ENCODE measurements at places on chromosomes 4 and X.

- DNase-seq = no peak
Observed at GRCh38 chrX:131067846-131068745, 9.9 kb downstream of the ARHGAP36 start.

- DNase-seq = no peak
Observed at GRCh38 chr4:12123707-12124106, 695.0 kb upstream of the HS3ST1 start.

DNA sequence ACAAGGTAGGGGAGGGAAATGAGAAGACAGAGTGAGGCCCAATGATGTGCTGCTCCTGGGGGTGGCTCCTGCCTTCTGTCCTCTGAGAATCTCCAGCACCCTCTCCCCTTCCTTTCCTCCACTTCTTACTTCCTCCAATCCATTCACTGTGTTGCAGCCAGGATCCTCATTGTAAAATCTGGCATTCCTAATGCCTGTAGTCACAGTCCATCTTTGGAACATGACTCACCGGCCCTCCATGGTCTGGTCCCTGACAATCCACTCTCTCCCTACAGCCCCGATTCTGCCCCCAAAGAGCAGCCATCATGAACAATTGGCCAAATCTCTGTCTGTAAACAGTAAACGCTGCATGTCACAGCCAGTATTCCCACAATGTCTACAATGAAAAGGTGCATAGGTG lies 72.9 kb downstream of the CLNK start:
- no peak for DNase-seq

GRCh38 chr4:24405341-24405740 lies 179.0 kb downstream of the DHX15 start:
- no peak for DNase-seq

GRCh38 chr4:85979276-85979675 lies 380.6 kb downstream of the MAPK10 start:
- DNase-seq = no peak

DNA sequence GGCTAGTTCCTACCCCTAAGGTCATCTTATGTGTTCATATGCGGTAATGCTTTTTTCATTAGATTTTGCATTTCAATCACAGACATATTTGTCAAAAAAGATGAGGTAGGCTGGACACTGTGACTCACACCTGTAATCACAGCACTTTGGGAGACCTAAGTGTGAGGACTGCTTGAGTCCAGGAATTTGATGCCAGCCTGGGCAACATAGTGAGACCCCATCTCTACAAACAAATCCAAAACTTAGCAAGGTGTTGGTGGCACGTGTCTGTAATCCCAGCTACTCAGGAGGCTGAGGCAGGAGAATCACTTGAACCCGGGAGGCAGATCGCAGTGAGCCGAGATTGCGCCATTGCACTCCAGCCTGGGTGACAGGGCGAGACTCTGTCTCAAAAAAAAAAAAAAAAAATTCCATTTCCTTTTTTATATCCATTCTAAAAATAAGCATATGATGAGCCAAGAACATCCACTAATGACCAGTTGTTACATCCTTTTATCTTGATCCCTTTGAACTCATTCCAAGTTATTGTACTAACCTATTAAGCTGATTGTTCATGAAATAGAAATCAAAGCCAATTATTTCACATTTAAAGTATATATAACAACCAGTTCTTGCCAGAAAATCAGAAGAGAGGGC lies 23.4 kb downstream of the PGAM4 start:
- DNase-seq = no peak

DNA sequence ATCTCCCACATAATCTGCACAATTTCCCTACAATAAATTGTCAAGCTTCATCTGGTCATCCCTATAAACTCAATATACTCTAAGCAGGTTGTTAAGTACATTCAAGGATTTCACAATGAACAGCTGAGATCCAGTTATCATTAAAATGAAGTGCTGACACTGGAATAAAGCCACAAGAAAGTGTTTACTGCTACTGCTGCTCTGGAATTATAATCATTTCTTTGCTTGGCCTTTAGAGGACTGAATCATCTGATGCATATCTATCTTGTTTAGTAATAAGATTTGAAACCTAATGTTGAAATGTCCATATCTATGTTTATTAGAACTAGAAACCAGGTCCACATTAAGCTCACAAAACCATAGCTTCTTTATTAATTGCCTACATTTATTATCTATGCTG lies 338.6 kb upstream of the ZFP42 start:
- DNase-seq = no peak

DNA sequence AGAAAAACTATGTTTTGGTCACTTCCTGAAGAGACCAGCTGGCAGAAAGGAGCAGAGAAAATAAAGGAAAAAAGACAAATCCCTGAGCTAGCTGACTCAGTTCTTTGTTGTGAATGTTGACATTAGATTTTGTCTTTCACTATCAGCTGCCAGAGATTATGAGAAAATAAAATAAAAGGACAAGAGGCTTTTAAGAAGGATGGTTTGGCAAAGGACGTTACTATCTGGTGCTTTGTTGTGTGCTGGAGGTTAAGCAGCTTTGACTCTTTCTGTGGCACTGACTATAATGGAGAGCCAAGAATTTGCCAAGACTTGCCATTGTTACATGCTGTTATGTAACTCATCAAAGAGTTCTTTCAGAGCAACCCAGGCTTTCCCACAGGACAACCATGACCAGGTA lies 12.1 kb downstream of the ASB5 start:
- DNase-seq = no peak

DNA sequence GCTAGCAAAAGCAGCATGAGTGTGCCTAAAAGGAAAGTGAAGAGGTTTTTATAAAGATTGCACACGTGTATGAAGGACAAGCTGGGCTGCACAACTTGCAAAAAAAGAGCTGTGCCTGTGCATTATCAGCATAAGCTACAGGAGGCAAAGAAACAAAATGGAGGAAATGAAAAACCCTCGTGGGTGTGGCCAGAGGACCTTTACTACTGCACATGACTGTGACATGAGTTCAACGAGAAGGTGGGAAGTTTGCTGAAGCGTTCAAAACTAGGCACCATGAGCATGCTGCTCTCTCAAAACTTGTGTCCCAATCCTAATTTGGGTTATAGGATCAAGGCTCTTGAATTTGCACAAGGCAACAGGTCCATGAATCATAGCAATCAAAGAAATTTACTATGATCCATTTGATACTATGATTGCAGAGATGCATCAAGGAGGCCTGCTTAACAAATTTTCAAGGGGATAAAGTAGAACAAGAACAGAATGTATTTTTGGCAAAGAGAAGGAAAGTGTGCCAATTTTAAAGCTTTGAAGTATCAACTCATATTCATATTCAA lies 38.1 kb upstream of the CXorf38 start:
- no peak for DNase-seq

- DNase-seq = no peak
Observed at GRCh38 chr4:86512631-86513030, 81.5 kb upstream of the PTPN13 start.

GRCh38 chr4:61049018-61049417 lies 151.1 kb upstream of the ADGRL3 start:
- DNase-seq = no peak

GRCh38 chrX:80216086-80216485 lies 201.5 kb downstream of the TBX22 start:
- DNase-seq = no peak

GRCh38 chrX:38660395-38661102 lies 99.2 kb downstream of the TSPAN7 start:
- DNase-seq = no peak

- no peak for DNase-seq
Observed at GRCh38 chrX:91414713-91415112, 19.9 kb upstream of the PABPC5 start.

DNA sequence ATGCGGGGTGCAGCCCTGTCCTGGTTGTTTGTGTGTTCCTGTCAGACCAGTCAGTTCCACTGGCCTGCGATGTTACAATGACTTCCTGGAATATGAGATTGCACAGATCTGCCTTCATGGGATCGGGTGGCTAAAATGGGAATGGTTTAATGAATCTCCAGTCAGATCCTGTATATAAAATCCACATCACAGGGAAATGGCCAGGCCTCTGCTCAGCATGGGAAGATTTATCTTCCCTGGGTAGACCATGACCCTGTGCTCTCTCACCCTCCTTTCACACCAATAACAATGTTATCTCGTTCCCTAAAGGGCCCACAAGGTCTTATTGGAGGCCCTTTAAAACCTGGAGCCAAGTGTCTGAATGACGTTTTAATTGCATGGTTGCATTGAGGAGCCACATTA lies 307.4 kb downstream of the RAB28 start:
- DNase-seq = no peak

DNA sequence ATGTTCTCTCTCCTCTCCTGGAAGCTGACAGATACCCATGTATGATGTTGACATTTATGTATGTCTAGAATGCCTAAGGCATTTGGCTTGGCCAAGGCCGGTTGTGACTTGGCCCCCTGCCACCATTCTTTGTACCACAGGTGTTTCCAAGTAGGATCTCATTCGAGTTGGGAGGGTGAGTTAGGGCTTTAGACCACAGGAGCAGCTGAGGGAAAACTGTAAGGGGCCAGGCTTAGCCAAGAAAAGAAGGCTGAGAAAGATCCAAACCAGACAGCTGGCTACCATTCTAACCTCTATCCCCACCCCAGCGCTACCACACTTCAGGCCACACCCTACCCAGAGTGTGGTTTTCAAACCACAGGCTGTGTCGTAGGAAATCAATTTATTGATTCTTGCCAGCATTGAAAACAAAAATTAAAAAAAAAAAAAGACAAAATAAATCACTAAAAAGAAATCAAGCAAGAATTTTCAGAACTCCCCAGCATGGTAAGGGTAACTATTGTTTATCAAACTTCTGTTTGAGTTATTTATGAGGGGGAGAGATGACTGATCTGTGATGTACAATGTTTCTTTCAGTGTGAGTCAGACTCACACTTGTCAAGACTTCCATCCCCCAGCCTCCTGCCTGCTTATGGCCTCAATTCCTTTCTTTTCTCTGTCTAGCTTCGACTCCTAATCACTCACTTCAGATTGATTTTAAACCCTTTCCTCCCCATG lies 9.9 kb downstream of the TMSB4X start:
- DNase-seq = peak; percentile 82

GRCh38 chr4:7792616-7793015 lies 147.0 kb downstream of the AFAP1 start:
- no peak for DNase-seq

DNA sequence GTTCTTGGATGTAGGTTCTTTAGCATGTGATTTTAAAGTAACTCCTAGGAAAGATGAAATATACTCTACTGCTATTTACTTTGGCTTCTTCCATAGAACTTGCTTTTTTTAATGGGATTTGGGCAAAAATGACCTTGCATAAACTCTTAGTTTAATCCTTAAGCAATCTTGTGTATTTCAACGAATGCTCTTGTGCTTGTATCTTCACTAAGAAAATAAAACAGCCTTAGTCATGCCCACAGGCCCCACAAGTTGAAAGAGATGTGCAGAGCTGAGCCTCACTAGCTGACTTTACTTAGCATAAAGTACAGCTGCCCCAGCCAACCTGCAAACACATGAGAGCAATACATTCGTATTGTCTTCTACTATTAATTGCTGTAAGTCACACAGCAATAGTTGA lies 1609.2 kb downstream of the STIM2 start:
- DNase-seq = no peak

DNA sequence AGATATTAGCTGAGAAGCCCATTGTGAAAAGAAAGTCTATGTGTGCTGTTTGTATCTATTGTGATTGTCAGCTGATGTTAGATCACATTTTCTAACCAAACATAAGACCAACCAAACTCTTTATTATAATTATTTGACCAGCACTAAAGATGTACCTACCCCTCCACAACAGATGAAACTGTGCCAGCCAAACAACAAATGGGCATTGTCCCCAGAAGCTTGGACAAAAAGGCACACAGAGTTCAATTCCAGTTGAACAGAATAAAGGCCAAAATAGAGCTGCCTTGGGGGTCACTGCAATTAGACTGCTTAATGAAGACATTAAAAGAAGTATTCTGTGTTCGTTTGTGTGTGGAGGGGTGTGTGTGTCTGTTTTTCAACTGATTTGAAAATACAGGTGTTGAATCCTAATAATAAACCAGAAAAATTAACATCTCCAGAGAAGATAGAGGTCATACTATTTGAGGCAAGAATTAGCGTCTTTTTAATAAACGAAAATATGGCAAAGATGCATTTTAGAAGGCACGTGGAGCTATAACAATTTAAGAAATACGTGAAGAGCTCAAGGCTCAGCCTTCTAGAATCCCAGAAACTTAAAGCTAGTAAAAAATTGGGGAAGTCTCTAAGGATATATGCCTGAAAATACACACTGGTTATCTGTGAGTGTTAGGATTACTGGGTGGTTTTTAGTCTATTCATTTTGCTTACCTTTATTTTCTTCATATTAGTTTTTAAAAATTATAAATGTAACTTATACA lies 2.2 kb downstream of the SPP1 start:
- no peak for DNase-seq
